ENCODE measurements at places on chromosomes 5 and 9.

DNA sequence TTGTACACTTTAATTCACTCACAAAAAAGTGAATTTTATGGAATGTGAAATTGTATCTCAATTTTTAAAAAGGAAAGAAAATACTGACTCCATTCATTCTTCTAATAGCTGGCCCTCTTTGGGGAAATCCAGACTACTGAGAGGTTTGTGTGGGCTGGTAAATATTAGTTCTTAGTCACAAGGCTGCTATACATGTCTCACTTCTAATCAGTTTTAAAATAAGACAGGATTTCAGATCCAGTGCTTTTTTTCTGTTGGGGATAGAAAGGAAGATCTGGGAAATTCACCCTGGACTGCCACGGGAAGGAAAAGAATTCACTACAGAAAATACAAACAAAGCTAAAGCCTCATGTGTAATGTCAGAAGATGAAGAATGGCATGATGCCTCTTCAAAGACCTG, 32.7 kb upstream of the ADAMTSL1 start:
- no peak for DNase-seq

- DNase-seq: no peak
These were observed 251.1 kb downstream of the EBF1 start for GRCh38 chr5:158848634-158849033.

DNA sequence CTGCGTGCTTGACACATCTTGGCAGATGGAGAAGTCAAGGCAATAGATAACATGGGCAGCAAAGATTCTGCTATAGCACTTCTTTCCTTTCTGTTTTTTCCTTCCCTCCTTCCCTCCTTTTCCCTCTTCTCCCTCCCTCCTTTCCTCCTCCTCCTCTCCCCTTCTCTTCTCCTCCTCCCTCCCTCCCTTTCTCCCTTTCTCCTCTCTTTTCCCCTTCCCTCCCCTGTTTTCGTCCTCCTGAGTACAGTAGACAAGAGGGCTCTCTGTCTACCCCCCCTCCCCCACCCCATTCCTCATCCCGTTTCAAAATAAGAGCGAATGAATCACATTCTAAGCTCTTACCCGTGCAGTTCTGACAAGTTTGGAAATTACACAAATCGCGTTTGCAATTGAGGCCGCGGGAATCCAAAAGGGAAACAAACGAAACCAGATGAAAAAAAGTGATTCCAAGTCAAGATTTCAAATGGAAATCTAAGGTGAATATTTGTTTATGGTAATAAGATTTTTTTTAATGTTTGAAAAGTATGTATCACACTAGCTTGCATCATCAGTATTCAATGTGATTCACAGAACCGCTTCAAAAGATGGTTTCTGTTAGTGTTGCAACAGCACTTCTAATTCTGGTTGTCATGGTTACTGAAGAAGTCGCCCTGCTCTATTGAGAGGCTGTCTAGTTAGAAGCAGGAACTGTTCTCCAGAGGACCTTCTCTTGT, 1.3 kb downstream of the NIM1K start:
- DNase-seq: no peak

DNA sequence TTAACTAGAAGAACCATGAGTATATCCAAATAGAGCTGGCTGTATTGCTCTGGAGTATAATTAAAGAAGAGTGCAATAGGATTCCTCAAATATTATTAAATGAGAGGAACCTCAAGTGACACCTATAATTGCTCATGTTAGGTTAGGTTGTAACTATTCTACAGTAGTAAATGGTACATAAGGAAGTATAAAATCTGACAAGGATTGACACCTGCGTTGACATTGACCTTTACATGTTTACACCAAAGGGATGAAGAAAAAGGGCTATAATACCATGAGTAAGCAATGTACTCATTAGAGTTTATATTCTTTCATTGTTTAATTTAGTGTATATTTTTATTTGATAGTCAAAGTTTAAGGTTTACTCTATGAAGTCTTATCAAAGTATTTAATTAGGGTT, 48.9 kb downstream of the SLC12A2 start:
- no peak for DNase-seq

DNA sequence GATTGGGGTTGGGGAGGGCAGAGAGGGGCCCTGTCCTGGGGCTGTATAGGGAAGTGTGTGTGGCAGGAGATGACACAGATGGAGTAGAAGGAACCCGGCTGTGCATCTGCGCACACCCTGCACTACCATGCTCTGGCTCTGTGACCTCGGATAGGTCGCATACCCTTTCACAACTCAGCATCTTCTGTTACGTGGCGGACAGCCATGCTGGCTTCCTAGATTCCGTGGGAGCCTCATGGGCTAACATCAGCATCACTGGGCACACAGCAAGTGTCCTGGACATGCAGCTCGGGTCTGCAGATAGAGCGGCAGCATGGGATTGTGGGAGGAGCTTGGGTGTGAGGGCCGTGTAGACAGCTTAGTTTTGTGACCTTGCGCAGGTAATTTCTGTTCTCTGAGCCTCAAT, 9.2 kb downstream of the ARPC5L start:
- no peak for DNase-seq

GRCh38 chr9:114774524-114774923, 31.3 kb downstream of the TNFSF15 start:
- no peak for DNase-seq

DNA sequence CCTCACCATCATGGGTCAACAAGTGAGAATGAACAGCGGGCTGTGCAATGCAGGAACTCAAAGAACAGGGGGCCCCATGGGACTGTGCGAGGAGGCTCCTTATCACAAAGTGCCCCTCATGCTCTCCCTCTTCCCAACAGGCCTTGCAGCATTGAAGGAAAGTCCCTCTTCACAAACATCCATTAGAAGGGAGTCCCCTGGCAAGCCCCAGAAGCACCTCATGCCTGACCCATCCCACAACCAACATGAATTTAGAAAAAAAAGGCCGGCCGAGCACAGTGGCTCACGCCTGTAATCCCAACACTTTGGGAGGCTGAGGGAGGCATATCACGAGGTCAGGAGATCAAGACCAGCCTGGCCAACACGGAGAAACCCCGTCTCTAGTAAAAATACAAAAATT, 122.6 kb upstream of the FSTL4 start:
- DNase-seq: no peak

- peak; percentile 77 for DNase-seq
These were observed 5.9 kb upstream of the TAL2 start for GRCh38 chr9:105656131-105656921.

- no peak for DNase-seq
These were observed 1408.4 kb upstream of the WWC1 start for GRCh38 chr5:166883016-166883415.

DNA sequence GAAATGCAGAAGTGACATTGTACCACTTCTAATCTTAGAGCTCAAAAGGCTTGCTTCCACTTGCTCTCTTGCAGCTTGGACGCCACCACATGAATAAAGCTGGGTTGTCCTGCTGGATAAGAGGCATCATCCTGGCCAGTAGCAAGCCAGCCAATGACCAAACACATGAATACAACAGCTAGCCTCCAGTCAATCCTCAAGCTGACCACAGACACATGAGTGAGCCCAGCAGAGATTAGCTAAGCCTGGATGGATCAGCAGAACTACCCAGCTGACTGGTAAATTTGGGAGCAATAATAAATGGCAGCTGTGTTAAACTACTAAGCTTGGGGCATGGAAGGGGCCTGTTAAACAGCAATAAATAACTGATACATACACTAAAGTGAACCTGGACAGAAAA, 121.1 kb upstream of the SLC12A2 start:
- no peak for DNase-seq
